ENCODE measurements at places on chromosomes 6 and 20. TPM values are rescaled to one million over a fixed set of nuclear protein-coding genes. Genes with fewer than 3 reads are reported as not detected.

DNA sequence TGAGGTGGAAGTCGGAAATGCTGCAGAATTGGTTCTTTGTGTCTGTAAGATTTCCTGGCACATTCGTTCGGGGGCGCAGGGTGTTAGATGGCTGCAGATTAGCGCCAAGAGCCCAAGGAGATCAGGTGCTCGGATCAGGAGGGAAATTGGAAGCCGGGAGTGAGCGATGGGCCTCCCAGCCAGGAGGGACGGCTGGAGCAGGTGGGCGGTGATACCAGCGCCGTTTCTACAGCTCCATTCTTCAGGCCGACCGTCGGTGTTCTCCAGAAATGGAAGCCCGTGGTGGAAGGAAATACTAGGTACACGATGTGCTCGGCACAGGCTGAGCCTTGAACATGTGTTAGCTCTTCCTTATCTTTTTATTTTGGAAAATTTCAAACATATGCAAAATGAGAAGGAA lies 6.5 kb downstream of the SIRPA start:
- DNase-seq, result no peak

DNA sequence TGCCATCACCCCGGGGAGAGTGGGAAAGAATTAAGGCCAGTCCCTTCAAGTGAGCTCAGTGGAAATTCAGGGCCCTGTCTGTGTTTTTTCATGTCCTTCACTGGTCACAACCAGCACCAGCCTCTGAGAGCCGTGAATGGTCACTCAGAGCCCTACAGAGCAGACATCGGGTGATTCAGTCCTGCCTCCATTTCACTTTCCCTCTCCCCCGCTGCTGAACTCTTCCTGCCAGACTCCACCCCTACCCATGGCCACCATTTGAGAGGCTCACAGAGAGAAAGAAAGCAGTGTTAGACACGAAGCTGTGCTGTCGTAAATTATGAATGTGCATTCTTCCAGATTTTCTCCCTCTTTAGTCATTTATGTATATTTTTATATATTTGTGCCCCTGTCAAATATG lies 5.4 kb downstream of the R3HDML start:
- no peak for DNase-seq

DNA sequence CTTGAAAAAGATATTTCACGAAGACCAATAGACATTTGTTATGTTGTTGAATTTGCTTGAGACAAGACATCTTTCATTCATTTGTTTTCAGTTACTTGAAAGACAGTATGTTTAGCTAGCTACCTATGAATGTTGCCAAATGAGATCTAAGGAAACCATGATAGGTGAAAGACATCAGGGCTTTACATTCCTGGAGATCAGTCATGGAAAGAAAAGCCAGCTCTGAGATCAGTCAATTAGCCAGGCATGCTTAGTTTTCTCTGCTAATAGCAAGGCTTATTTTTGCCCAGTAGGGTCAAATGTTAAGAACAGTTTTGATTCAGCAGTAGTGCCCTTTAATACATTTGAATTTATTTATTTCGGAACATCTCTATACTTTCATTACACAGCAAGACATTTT lies 116.5 kb upstream of the EDN1 start:
- peak; percentile 54 for DNase-seq

- DNase-seq, result no peak
Observed at GRCh38 chr6:26362836-26363220, 2.2 kb upstream of the BTN3A2 start.

DNA sequence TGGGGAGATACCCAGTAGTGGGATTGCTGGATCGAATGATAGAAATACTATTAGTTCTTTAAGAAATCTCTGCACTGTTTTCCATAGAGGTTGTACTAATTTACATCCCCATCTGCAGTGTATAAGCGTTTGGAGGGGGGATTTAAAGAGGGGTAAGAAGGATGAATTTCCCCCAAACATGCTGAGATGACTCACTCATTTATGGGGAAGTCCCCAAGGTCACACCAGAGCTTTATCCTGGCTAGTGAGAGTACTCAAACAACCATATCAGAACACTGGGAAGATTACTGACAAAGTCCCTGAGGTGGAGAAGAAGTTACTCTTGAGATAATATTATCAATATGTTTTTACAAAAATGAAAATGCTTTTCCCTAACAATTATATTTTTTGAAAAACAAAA lies 44.0 kb downstream of the ROS1 start:
- no peak for DNase-seq

DNA sequence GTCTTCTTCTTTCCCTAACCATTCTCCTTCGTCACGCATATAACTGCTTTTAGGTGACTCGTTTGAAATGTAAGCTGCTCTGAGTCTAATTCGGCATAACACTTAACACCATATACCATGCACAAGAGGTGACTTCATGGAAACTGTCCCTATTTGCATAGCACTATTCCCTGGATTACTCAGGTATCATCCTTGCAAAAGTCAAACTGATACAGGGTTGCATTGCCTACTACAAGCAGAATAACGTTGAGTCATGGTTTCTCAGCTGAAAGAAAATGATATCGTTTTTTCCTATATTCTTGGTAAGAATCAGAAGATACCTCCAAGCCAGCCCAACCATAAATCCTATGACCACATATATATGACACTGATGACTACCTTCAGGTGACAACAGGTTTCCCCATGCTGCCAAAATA lies 227.5 kb downstream of the ATXN1 start:
- DNase-seq, result no peak

DNA sequence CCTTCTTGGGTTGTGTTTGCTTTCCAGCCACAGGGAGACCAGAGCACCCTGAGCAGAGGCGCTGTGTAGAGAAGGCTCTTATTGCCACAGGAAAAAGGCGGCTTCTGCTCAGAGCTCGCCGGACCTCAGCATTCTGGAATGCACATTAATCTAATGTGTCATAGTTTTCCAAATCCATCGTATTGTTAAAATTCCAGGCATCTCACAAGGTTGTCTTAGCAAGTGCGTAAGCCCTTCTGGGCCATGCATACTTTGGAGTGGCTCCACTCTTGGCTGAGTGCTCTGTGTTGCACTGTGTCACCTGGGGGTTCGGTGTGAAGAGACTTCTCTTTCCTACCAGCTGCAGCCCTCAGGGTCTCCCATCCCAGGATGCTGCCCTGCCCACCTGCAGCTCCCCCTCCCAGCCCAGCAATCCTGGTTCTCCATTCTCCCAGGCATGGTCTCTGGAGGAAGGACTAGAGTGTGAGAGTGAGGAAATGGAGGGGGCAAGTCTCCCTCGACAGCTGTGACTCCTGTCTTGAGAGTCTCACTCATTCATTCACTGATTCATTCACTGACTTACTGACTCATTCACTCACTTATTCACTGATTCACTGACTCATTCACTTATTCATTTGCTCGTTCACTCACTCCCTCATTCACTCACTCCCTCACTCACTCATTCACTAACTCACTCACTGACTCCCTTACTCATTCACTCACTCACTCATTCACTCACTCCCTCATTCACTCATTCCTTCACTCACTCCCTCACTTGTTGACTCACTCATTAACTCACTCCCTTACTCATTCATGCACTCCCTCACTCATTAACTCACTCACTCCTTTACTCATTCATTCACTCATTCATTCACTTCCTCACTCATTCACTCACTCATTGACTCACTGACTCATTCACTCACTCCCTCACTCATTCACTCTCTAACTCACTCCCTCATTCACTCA lies 83.7 kb upstream of the MPC1 start:
- DNase-seq, result peak; percentile 60

DNA sequence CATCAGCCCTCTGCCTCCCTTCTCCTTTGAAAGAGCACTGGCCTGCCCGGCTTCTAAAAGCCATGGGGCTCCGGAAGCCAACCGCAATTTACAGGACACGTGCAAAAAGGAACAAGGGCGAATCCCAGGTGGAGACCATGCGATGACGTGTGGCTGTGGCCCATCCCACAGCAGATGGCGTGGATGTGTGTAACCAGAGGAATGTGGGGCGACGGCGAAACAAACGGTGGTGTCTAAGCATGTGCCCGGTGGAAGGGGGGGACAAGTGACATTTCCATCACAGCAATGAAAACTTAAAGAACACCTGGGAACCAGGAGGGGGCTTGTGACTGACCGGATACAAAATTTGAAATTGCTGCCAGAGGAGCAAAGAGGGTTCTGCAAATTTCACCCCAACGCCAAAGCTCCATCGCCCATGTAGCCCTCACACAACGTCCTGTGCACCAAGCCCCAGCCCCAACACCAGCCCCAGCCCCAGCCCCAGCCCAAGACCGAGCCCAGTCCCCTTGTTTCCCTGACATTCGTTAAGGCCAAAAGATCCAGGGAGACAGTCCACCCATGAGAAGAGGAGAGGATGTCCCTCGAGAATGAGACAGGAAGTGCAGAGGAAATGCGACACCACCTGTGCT lies 159.7 kb upstream of the ZNF337 start:
- no peak for DNase-seq

DNA sequence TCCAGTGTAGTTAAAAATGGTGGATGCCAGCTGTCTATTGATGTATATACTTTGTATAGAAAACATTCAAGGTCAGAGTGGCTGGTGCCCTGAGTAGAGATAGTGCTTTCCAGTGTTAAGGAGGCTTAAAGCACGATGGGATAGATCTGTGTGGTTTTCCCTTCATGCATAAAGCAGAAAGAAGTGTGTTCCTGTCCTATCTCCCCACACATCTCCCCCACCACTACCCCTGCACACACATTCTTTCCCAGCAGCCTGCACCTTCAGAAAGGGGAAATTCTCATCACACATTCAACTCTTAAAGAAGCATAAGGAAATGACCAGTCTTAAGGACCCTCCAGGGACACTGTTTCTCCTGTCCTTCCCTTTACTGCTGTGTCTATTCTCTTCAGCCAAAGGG lies 221.7 kb upstream of the TAB2 start:
- peak; percentile 21 for DNase-seq

- DNase-seq, result no peak
Observed at GRCh38 chr20:37896932-37897548, 5.9 kb upstream of the VSTM2L start.

DNA sequence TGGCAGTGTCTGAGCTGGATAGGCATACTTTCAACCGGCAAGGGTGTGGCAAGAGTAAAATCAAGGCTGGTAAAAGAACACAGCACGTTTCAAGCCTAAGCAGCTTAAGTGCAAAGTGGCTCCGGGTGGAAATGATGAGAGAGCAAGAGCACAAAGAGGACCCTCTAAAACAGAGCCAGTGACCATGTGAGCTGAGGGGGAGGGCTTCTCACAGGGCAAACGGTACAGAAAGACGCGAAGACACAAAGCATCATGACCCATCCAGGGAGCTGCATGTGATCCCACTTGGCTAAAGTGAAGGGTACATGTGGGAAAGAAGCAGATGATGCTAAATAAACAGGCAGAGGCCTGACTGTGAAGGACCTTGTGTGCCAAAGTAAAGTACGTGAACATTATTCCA lies 25.7 kb downstream of the FKBP5 start:
- DNase-seq, result no peak

DNA sequence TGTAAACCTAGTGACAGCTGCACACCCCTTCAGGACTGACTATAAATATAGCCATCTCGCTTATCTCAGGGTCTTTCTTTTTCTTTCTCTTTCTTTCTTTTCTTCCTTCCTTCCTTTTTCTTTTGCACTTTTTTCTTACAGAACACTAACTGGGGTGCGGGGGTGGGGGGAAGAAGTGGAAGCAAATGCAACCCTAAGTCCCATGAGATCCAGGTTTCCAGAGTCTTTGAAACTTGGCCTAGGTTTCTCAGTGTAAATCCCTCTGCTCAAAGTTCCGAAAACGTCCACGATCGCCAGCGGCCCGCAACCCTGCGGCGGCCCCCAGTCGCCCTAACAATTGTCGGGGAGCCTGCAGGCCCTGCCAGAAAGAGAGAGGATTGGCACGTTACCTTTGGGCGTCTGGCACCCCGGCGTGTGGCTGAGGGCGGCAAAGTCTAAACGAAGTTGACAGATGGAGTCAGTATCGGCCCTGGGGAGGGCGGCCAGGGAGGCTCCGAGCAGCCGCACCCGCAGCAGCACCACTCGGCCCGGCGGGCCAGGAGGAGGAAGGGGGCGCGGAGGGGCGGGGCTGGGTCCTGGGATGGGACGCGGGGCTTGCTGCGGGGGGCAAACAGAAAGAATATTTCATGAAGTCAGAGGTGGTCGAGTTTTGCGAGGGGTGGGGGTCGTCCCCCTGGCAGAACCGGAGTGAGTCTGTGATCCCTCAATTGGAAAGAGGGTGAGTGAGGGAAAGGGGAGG lies 577 bp upstream of the FOXF2 start:
- no peak for DNase-seq

DNA sequence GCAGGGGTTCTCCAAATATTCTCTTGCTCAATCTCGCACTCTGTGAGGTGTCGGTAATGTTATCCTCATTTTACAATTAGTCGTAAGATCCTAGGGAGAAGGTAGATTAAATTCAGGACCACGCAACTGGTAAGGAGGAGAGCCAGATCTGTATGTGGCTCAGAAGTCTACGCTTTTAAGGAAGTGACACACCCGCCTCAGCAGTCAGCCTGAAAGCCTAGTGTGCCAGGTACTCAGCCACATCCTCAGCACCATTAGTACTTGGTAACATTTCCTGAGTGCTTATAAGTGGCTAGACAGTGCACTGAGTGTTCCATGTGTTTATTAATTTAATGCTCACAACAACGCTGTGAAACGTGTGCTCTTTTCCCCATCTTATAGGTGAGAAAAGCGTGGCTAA lies 63.7 kb downstream of the DHX35 start:
- no peak for DNase-seq

GRCh38 chr6:43105538-43106222 lies 29.6 kb downstream of the PTK7 start:
- DNase-seq, result no peak

GRCh38 chr6:127510876-127511275 lies 8.3 kb downstream of the MTCL3 start:
- DNase-seq, result no peak

GRCh38 chr6:33117811-33118277 lies 42.1 kb downstream of the HLA-DPB1 start:
- DNase-seq, result no peak

Gene PRRT1
- polyA plus RNA-seq, result 1.1 TPM

Gene CDH26
- 0.37 TPM for polyA plus RNA-seq

Gene MRPL14
- 37.1 TPM for polyA plus RNA-seq

Gene WFDC12
- not detected for polyA plus RNA-seq

Gene ENPP1
- 10.5 TPM for polyA plus RNA-seq

Gene LRRN4
- polyA plus RNA-seq, result 0.12 TPM

Data from muscle of leg (tissue), 16 donors.